MCF 10A (cell line): ENCODE measurements at places on chromosomes 2 and 18.

DNA sequence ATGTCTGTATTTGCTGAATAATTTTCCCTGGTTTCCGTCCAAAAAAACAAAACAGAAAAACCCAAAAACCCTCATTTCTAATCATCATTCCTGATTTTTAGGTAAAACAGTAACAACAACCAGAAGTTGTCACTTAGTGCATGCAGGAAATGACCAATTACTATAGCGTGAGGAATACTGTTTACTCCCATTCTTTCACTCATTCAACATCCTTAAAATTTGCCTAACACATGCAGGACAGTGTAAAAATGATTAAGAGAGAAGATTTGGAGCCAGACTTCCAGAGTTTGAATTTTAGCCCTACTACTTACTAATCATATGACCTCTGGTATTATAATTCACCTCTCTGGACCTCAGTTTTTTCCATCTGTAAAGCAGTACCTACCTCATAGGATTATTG is 83.1 kb downstream of the FIGN start:
- DNase-seq = no peak

DNA sequence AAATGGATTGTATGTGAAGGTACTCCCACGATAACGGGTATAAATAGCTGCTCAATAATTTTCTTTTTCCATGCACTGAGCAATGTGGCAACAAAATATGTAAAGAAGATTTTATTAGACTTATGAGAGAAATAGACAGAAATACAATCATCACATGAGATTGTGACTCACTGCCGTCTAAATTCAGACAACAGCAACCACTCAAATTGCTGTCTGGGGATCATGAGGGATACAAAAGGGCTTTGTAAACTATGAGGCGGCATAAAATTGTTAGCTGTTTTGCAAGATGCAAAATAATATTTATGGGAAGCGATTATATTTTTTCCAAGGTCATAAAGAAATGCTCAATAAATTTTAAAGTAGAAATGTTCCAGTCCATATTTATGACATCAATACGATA is 259.1 kb upstream of the AGAP1 start:
- DNase-seq = no peak

DNA sequence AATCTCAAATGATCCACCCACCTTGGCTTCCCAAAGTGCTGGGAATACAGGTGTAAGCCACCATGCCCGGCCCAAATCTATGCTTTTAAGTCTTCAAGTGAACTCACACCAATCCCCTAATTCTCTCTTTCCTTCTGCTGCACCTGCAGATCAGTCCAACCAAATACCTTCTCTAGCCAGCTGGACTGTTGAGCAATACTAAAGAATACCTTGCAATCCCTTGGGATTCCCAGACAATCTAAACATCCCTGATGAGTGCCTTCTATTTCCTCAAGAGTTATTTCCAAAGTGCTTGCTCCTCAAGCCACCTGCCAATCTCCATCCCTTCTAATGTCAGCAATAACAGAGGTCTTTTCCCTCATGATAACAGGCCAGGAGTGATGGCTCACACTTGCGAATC is 48.6 kb downstream of the SF3B1 start:
- peak; percentile 13 for DNase-seq

- DNase-seq = no peak
These were observed 138.0 kb upstream of the GLI2 start for GRCh38 chr2:120597595-120598193.

DNA sequence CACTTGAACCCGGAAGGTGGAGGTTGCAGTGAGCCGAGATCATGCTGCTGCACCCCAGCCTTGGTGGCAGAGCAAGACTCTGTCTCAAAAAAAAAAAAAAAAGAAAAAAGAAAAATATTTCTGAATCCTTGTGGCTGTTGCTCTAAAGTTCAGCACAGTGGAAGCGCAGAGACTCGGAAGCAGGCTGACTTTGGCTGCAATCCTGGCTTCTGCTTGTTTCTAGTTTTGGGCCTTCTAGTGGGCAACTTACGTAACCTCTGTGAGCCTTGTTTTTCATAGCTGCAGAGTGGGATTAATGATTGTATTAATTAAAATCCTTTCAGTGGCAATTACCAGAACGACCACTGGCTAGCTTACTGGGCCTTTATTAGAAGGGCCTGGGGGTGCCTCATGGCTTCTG is 28.4 kb downstream of the GNLY start:
- no peak for DNase-seq

- DNase-seq = peak; percentile 32
These were observed 27.9 kb downstream of the RIF1 start for GRCh38 chr2:151437630-151438029.

GRCh38 chr2:148952621-148953020 is 77.6 kb downstream of the KIF5C start:
- no peak for DNase-seq

DNA sequence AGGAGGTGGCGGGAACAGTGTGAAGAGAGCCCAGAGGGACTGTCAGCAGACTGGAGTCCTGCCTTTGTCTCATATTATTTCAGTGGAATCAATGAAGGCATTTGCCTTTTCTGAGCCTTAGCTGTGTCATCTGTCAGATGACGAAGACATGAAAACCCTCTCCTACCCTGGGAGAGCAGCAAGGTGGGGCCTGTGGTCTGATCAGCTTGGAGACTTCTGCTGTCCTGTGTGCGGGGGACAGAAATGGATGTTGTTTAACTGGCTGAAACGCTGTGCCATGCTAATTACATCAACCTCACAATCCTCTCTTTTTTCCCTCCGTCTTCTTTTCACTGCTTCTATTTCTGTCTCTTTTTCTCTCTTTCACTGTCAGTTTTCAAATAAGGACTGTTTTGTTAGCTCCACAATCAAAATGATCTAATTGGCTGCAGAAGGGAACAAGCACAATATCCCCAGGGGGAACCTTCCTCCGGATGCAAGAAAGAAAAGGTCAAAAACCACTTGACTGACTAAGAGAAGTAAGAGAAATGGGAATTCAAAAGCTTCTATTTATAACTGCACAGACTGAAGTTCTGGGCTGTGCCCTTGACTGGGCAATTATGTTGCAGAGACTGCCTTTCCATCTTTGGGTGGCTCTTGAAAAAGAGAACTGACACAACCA is 340.1 kb downstream of the CLIP4 start:
- DNase-seq = no peak

DNA sequence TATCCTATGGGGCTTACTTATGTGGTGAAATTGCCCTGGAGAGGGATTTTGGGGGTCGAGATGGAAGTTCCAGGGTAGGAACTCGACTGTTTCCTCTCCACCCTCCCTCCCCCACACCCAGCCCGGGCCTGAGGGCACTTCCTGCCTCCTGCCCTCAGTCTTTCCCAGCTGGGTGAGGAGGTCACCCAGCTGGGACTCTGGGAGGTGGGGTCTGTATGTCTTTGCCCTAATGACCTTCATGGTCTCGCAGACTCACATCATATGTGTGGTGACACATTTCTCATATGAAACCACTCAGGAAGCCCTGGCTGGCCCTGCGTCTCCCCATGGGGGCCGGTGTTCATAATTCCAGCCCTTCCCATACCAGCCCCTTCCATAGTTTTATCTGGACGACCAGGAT is 12.4 kb downstream of the ATOH8 start:
- no peak for DNase-seq

DNA sequence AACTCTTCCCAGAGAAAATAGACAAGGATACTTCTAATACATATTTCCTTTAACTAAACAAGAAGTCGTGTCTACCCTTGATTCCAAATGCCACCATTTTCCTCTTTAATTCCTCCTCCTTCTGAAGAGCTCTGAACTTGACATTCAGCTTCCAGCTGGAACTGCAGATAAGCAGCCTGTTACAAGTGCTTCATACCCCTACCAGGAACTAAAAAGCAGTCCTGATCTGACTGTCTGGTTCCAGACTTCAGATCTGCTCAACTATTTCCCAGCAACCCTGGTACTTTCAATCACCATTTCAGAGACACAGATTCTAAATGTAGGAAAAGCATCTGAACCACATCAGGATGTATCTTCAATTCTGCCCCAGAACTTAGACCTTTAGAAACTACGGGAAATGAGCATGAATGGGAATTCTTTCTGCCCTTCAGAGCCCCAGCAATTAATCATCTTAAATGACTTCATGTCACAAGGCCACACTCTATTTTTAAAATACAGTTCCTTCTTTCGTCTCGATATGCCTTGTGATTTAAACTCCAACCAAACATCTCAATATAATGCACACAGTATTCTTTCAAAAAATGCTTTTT is 159.5 kb downstream of the L3MBTL4 start:
- no peak for DNase-seq

DNA sequence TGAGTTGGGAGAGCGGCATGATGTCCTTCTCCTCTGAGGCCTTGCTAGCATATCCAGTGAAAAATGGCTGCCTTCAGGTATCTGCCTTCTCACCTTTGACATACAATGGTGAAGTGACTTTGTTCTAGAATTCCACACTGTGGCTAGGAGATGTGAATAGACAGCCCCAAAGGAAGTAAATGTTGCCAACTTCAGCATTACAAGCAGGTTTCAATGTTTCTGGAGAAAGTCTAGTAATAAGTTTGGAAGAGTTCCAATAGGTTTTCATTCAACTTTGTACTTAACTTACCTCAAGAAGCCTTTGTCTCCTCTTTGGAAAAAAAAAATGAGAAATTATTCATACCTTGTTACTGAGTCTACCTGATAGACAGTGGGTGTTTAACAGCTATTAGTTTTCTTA is 421.3 kb upstream of the MMADHC start:
- DNase-seq = no peak

- peak; percentile 83 for DNase-seq
These were observed 44.5 kb downstream of the SH3RF3 start for GRCh38 chr2:109173311-109174171.

GRCh38 chr18:49321797-49322461 is 138.5 kb downstream of the DYM start:
- peak; percentile 53 for DNase-seq

DNA sequence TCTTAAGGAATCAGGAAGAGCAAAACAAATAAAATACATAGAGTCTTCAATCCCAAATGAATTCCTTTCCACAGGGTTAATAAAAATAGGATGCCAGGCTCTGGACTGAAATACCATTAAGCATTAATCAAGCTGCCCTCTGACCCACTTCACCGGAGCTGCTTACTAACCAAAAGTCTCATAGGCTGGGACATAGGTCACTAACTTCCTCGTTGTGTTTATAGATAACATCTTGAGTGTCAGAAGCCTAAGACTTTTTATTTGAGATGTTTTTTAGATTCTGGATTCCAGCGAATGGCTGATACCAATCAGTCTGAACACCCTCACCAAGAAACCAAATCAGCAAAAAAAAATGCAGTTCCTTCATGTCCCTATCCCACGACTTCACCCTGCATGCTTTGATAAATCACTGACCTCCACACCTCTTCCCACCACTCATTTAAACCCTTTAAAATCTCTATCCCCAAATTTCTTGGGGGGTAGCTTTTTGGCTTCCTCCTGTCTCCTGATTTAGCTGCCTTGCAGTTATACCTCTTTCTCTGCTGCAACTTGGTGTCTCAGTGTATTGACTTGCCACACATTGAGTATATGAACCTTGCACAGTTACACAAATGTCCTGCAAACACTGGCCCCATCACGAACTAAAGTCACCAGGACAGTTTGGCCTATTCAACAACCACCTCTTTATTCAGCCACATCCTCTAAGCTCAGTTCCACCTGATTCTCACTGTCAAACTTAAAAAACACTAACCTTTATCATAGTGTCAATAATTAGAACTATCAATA is 399.3 kb downstream of the METTL4 start:
- no peak for DNase-seq

GRCh38 chr2:168543935-168544334 is 87.9 kb downstream of the CERS6 start:
- no peak for DNase-seq

DNA sequence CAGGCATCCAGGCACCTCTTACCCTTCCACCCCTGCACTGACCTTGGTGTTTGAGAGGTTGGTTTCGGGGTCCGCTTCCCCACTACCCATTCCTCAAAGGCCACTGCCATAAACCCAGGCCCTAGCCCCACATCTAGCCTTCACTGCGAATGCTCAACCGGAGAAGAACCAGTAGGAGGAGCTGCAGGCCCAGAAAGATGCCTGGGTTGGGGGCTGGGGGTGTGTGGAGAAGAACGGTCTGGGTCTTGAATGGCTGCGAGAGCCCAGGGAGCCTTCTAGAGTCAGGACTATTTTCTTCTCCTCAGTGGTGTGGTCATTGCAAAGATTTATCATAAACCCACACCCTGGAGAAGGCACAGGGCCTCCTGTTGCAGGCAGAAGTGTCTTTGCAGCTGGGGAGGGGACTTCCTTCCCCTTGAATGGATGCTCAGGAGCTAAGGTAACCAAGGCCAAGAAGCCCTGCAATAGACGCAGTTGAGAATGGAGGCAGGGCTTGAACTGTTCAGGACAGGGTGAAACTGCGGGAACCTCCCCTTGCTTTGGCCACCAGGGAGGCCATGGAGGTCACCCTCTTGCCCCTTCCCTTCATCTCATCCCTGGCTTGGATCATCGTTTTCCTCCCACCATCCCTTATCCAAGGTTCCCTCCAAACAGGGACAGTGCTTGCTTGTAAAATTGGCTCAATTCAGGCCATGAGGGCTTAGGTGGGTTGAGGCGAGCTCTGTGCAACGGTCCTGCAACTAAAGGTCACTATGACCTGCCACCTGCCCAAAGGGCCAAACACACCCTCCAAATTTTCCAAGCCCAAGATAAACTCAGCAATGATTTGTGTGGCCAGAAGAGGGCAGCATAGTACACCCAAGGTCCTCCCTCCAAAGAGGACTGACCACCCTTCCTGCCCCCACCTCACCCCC is 20.9 kb downstream of the THNSL2 start:
- DNase-seq = peak; percentile 67

GRCh38 chr2:23861952-23862351 is 65.0 kb downstream of the ATAD2B start:
- no peak for DNase-seq

DNA sequence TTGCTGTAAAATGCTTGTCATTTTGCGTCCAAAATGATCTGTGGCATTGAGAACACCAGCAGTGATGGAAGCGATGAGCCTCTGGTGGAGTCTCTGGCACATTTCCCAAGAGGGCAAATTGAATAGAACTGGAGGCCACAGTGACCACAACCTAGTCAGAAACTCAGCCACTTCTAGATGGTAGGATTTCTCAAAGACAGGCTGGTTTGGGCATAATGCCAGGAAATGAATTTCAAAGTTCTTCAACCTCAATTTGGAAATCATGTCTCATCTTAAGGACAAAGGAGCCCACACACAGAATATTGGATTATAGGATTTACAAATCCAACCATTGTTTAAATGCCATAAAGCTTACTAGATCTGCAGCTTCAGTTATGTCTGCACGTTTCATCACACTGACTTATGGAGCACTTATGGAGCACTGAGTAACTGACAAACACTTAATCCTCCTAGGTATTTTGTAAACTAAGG is 132.1 kb downstream of the COL6A3 start:
- DNase-seq = peak; percentile 91

GRCh38 chr2:231662028-231662810 is 46.1 kb upstream of the PTMA start:
- DNase-seq = peak; percentile 97

DNA sequence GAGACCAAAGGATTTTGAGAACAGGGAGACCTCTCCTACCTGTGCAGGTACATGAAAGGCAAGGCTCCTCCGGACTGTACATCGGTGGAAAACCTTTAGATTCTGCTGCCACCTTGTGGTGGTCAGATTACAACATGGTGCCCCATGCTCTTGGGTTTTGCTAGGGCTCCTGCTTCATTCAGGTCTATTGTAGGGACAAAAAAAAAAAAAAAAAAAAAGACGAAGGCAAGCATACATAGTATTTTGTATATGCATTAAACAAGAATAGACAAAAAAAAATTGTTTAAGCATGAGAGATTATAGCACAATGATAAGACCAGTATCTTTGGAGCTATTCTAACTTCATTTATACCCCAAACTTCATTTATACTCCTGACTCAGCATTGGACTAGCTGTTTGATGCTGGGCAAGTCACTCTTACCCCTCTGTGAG is 27.4 kb upstream of the SPR start:
- DNase-seq = peak; percentile 87
